ENCODE measurements at places on chromosomes 6 and 20. TPM values are rescaled to one million over a fixed set of nuclear protein-coding genes. Genes with fewer than 3 reads are reported as not detected.

The TINAG gene
- total RNA-seq, result not detected

The PHF1 gene
- total RNA-seq, result 39.8 TPM

The MAP7 gene
- 1.9 TPM for total RNA-seq

The TRIM39 gene
- total RNA-seq, result 9.6 TPM

The PFDN4 gene
- 64.5 TPM for total RNA-seq

The HUS1B gene
- not detected for total RNA-seq

The TSHZ2 gene
- 13.4 TPM for total RNA-seq

The FNDC1 gene
- 5.2 TPM for total RNA-seq

The ARFGEF3 gene
- 0.11 TPM for total RNA-seq

The ZBTB12 gene
- 2.0 TPM for total RNA-seq

The ARMH2 gene
- total RNA-seq, result not detected

The PTPRT gene
- not detected for total RNA-seq
